ENCODE measurements at places on chromosomes 11 and 22.

GRCh38 chr11:923691-924405 lies 1.8 kb upstream of the AP2A2 start:
- no peak for DNase-seq

GRCh38 chr11:123438131-123438627 lies 8.1 kb downstream of the GRAMD1B start:
- DNase-seq, result no peak

DNA sequence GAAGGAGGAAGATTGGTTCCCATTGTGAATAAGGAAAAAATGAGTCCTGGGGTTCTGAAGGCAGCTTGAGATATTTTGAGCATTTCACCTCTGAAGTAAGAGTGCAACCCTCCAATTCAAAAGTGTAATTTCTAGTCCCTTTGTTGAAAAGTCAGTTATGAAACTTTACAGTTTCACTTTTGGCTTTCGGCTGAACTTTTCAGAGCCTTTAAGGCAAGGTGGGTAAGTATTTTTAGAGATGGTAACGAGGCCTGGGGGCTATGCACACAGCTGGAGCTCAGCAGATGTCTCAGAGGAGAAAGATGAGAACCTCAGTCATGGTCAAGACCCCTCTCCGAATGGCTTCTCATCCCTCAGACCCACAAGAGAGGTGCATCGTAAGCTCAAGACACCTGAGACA lies 267.6 kb downstream of the KIRREL3 start:
- no peak for DNase-seq

- DNase-seq, result no peak
Observed at GRCh38 chr11:17821648-17822400, 87.2 kb downstream of the KCNC1 start.

- no peak for DNase-seq
Observed at GRCh38 chr11:43825217-43825816, 55.3 kb upstream of the ALKBH3 start.

DNA sequence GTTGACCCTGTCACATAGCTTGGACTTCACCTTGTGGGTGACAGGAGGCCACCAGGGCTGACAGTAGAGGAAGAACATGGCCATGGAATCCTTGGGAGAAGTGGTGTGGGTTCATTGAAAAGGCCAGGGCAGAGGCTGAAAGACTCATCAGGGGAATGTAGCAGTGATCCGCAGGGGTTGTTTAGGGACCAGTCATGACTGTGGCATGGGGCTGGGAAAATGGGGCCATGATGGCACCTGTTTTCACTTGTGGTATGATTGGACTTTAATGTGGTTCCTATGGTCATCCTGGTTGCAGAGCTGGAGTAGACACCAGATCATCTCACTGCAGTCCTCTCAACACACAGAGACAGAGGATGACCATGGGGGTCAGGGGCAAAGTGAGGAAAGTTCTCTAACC lies 66.7 kb upstream of the MYEOV start:
- no peak for DNase-seq

GRCh38 chr11:126945319-126945718 lies 55.3 kb downstream of the KIRREL3 start:
- no peak for DNase-seq

DNA sequence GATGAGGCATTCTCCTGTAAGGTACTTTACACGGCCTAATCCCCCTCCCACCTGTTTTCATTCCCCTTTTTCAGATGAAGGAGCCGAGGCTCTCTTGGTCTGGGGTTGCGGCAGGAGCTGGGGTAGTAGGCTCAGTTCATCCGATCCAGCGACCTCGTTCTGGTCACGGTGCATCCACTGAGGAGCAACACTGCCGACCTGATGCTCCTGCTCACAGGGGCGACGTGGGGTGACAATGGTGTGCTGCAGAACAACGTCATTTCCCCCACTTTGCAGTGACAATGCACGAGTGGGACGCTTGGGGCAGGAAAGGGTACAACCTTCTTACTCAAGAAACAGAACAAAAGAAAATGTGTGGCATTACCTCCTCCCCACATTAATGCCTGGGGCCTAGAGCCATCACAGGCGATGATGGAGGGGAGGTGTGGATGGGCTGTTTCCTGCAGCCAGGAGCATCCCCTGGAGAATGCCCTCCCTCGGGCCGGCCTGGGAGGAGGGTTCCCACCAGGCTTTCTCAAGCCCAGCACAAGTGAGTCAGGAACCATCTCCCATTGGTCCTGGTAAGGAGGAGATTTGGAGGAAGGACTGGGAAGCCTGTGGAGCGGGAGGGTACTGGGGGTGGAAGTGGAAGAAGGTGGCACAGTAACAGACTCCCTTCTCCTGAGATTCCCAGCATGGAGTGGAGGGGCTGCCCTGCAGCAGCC lies 125.6 kb downstream of the SPATA19 start:
- DNase-seq, result no peak

DNA sequence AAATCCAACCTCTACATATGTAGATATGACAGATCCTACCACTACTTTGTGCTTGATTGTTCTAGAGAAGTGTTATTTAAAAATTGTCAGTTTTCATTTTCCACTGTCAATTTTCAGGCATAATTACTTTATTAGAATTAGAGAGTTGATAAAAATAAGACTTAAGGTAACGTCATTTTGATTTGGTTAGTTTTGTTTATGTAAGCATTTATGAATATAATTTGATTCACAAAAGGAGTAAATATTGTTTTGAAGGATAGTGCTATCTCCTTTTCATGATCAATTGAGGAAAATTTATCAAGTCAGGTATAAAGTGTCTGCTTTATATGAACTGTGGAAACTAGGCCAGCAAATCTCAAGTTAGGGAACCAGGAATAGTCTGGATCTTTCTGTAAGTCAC lies 42.6 kb upstream of the PITPNB start:
- DNase-seq, result no peak
